ENCODE measurements at places on chromosomes 2 and 18. TPM values are rescaled to one million over a fixed set of nuclear protein-coding genes. Genes with fewer than 3 reads are reported as not detected.

- DNase-seq: no peak
- H3K27ac ChIP-seq: no peak overlapping the region
- H3K4me3 ChIP-seq: no peak overlapping the region
- no peaks in the 10 kb centered on the region for H3K4me1 ChIP-seq
These were observed 8.5 kb downstream of the CEP76 start for GRCh38 chr18:12694032-12694431.

- no peak overlapping the region for H3K4me3 ChIP-seq
- no peak overlapping the region for H3K27ac ChIP-seq
- no peaks in the 10 kb centered on the region for H3K36me3 ChIP-seq
- H3K4me1 ChIP-seq: peaks cover 30% of the 10 kb centered on the region
These were observed 44.6 kb downstream of the LONRF2 start for GRCh38 chr2:100277540-100278207.

DNA sequence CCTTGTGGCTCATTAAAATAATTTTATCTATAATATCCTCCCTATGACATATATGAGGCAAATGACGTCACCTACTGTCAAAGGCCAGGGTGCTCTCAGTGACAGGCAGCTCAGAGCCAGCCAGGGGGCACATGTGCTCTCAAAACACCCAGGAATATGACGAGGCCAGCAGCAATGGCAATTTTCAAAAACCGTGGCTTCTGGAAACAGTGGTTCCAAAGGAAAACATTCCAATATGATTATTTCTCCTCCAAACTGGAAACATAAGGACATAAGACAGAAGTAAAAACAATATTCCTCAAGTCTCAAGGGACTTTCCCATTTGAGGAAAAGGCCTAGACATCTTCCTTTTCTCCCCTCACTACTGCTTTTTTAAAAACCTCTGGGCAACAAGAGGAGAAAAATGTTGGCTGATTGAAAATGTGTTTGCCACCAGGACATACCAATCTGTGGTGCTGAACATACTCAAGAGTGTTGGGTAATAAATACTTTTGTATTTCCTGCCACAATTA, 40.8 kb downstream of the RNF152 start:
- DNase-seq: no peak
- H3K4me3 ChIP-seq: no peak overlapping the region
- H3K36me3 ChIP-seq: no peaks in the 10 kb centered on the region
- H3K27me3 ChIP-seq: no peaks in the 10 kb centered on the region
- peaks cover 17% of the 10 kb centered on the region for H3K4me1 ChIP-seq
- H3K27ac ChIP-seq: 0 out of 2 replicates have a peak overlapping the region, but pooled peaks have one; percentile 22

The ATP8B1 gene
- total RNA-seq: 5.6 TPM

The POTEC gene
- not detected for total RNA-seq

DNA sequence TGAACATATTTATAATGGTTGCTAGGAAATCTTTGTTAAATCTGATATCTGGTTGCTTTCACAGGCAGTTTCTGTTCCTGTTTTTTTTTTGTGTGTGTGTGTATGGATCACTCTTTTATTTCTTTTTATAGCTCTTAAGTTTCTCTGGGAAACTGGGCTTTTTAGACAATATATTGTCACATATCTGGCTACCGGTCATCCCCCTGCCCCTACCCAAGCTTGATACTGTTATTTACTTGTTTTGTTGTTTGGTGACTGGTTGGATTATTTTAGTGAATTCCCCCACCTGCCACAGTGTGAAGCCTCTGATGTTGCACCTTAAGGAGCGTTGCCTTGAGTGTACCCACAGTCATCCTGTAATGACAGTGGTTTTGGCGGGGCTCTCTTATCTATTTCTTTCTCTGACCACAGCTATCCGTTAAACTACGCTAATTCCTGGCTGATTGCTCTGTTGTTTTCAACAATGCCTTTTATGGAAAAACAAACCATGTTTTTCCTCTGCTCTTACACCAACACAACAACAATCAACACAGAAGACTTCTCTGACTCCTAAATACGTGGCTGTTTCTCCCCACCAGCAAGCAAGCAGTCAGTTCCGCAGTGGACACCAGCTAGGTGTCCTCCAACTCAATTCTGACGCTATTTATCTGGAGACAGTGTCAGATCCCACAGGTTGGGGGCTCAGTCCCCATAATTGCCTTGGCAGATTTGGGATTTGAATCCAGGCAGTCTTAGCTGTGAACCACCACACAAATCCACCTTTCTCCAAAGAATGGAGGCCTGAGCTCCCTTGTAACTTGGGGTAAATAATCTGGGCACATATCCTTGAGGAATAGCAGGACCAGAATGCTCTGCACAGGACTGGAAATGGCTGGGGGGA, 10.9 kb downstream of the GNLY start:
- peaks cover 12% of the 10 kb centered on the region for H3K27me3 ChIP-seq
- DNase-seq: no peak
- H3K4me3 ChIP-seq: no peak overlapping the region
- no peak overlapping the region for H3K27ac ChIP-seq
- peaks cover 28% of the 10 kb centered on the region for H3K4me1 ChIP-seq

- no peaks in the 10 kb centered on the region for H3K36me3 ChIP-seq
- H3K4me1 ChIP-seq: peaks cover 60% of the 10 kb centered on the region
- peak overlapping the region; percentile 90 for H3K4me3 ChIP-seq
- no peaks in the 10 kb centered on the region for H3K27me3 ChIP-seq
These were observed 2.4 kb downstream of the HNRNPLL start for GRCh38 chr2:38600242-38600891.

DNA sequence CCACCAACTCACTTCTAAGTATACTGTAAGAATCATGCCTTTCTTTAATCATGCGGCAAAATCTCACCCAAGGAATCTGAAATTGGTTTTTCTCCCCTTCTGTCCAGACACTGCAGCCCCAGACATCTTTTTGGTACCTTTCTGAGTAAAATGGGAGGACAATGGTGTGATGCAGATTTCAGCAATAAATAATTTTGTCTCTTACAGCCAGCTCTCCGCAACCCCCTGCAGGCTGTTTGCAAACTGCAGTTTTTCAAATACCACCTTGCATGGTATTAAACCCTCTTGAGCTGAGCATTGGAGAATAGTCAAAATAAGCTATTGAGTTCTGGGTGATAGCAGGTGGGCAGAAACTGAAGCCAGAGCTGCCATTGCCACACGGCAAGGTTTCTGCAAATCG, 32.2 kb downstream of the GPR39 start:
- no peak overlapping the region for H3K27ac ChIP-seq
- peaks cover 16% of the 10 kb centered on the region for H3K4me1 ChIP-seq
- no peak overlapping the region for H3K4me3 ChIP-seq

DNA sequence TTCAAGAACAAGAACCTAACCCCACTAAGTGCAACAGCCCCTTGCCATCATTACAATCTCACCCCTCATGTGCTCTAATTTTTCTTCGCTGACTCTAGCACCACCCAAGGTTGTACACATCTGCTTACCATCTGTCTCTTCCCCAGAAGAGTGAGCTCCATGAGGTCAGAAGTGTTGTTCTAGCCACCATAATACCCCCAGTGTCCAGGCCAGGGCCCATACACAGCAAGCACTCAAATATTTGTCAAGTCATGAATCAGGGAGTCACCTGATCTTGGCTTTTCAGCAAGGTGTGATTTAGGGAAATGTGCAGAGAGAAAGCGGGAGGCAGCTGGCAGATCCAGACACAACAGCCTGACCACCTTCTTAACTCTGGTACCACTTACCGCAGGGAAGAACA, 5.7 kb downstream of the ERCC3 start:
- H3K27me3 ChIP-seq: no peaks in the 10 kb centered on the region
- H3K4me1 ChIP-seq: peaks cover 8% of the 10 kb centered on the region
- H3K36me3 ChIP-seq: peaks cover 82% of the 10 kb centered on the region
- DNase-seq: no peak
